Uterus (tissue), 4 donors: ENCODE measurements at places on chromosomes 1 and 21.

- DNase-seq = no peak
Measured at GRCh38 chr1:80827666-80828065, 973.1 kb upstream of the ADGRL2 start.

DNA sequence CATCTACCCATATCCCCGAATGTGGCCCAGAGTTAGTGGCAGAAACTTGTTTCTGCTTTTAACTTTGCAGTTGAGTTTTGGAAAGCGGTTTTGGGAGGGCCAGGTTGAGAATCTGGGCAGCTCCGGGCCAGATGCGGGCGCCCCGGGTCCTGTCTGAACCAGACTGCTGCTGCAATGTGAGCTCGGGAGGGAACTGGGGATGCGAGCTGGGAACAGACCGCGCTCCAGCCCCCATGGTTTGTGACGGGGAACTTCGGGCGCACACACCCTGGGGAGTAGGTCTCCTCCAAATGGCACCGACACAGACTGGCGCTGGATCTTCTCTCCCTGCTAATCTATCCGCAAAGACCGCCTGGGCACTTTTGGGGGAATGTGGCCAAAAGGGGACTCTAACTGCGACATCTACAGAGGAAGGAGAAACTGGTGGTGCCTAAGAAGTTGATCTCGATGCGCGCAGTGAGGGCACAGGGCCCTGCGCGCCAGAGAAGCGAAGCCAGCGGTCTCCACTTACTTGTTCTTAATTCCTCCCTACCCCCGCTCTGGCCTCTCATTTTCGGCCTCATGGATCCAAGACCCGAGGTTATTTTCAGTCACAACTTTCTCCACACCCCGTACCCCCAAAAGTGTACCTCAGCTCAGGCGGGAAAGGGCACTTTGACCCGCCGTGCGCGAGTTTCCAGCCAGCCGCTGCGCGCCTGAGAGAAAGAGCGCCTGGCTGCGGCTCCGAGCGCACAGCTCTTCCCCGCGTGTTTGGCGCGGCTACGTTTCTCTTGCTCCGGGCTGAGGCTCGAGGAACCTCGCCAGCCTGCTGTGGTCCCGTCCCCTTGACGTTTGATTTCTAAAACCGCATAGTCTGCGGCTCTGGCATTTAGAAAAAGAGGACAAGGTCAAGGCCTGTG is 411.0 kb upstream of the ESRRG start:
- no peak for DNase-seq

GRCh38 chr1:241934201-241934848 is 23.2 kb upstream of the BECN2 start:
- no peak for DNase-seq

DNA sequence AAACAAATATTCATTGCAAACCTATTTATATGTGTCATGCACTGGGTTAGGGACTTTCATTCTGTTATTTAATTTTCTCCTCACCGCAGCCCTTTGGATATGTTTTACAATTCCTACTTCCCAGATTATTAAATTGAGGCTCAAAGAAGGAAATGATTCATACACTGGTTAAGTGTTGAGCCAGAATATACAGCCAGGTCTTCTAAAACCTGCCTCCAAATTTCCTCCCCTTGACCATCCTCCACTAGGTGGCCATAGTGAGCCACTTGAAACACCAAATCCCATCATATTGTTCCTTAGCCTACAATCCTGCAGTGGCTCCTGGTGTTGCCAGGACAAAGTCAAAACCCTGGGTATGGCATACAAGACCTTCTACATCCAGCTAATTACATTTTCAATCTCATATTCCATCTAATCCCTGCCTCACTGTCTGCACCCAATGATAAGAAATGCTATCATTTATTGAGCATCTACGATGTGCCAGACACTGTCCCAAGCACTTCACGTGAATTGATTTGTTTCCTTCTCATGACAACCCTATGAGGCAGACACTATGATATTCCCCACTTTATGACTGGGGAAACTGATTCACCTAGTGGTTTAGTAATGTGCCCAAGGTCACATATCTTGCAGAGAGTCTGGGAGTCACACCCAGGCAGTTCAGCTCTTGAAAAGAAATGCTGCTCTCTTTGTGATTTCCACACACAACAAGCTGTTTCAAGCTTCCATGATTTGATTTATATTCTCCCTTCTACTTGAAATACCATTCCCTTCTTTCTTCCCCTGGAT is 23.6 kb upstream of the KIRREL1 start:
- peak; percentile 58 for DNase-seq

- DNase-seq = no peak
Measured at GRCh38 chr1:205878026-205878425, 28.1 kb upstream of the PM20D1 start.

DNA sequence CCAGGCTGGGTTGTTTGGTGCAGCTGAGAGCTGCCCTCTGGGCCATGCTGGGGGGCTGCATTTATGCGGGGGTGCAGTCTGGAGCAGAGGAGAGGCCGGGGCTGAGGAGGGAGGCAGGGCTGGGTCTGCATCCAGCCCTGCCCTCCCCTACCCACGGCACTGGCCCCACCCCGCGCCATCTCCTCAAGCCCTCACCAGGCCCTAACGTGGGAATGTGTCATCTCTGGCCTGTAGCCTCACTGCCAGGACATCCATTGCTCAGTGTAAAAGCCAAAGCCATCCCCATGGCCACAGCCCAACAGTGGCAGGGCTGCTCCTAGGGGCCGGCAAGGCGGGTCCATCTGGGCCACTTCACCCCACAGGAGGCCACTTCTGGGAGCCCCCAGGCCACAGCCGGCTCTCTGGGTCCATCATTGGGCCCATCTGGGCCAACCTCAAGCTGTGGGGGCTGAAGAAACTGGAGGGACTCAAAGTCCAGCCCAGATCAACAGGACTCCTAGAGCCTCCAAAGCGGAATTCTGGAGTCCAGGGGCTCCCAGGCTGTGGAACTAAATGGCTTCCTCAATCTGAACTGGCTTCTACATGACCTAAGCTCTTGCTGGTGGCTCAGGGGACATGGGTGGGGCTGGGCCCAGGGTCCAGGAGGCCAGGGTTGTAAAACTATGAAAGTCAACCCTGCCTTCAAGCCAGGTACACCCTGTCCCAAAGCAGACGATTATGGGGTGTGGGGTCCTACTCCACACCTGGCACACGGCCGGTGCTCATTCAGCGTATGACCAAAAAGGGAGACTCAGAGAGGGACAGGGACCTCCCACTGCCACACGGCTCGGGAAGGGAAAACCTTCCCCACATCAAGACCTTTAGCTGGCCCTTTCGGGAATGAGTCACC is 32.6 kb downstream of the RUNX3 start:
- no peak for DNase-seq
